Muscle of leg (tissue), 16 donors: ENCODE measurements at places on chromosomes 3 and 15. TPM values are rescaled to one million over a fixed set of nuclear protein-coding genes. Genes with fewer than 3 reads are reported as not detected.

The ETFA gene
- total RNA-seq = 125 TPM

The ALG1L2 gene
- 0.40 TPM for total RNA-seq

The ZNF502 gene
- total RNA-seq = 8.4 TPM

The SMCO1 gene
- total RNA-seq = 1.6 TPM

The CCDC33 gene
- total RNA-seq = 0.04 TPM

The EEF1AKMT4 gene
- total RNA-seq = 1.6 TPM

The STIMATE gene
- total RNA-seq = 6.0 TPM

The CILP gene
- 32.5 TPM for total RNA-seq

The PPP1R14D gene
- total RNA-seq = not detected

The ASB14 gene
- total RNA-seq = 0.18 TPM

The ADIPOQ gene
- total RNA-seq = not detected

The ITIH1 gene
- total RNA-seq = 0.22 TPM

The LIPH gene
- 0.18 TPM for total RNA-seq

The HESX1 gene
- total RNA-seq = 1.4 TPM

The ZKSCAN7 gene
- 10.9 TPM for total RNA-seq

The CIDEC gene
- 0.13 TPM for total RNA-seq

The ZDHHC23 gene
- total RNA-seq = 0.93 TPM

The RARRES1 gene
- 4.1 TPM for total RNA-seq

The ITGB5 gene
- 14.3 TPM for total RNA-seq

The NECTIN3 gene
- total RNA-seq = 35.1 TPM

The NPAP1 gene
- not detected for total RNA-seq

The SLC27A2 gene
- 0.18 TPM for total RNA-seq

The SCN5A gene
- total RNA-seq = 1.9 TPM

The ANKUB1 gene
- not detected for total RNA-seq

The DISP2 gene
- 0.75 TPM for total RNA-seq

The GOLGA8Q gene
- total RNA-seq = 0.75 TPM

The MBD4 gene
- total RNA-seq = 23.2 TPM

The GHRL gene
- total RNA-seq = 0.40 TPM

The OXTR gene
- total RNA-seq = 0.53 TPM

The C2CD4B gene
- total RNA-seq = 4.8 TPM

The CHL1 gene
- 4.2 TPM for total RNA-seq

The RLBP1 gene
- total RNA-seq = not detected

The SH2D7 gene
- not detected for total RNA-seq

The GPR62 gene
- 0.13 TPM for total RNA-seq

The ANKDD1A gene
- total RNA-seq = 3.5 TPM

The CPLX3 gene
- not detected for total RNA-seq

The ADGRG7 gene
- total RNA-seq = not detected

The AGBL1 gene
- 18.1 TPM for total RNA-seq

The RUBCN gene
- total RNA-seq = 6.8 TPM

The GRK7 gene
- total RNA-seq = 0.04 TPM

The RBPMS2 gene
- 0.44 TPM for total RNA-seq

The NGLY1 gene
- total RNA-seq = 32.5 TPM

The HIGD2B gene
- total RNA-seq = not detected

The MAGEF1 gene
- total RNA-seq = 52.5 TPM

The AQR gene
- total RNA-seq = 21.6 TPM

The GPR15 gene
- not detected for total RNA-seq

The GPR87 gene
- not detected for total RNA-seq

The TMEM202 gene
- not detected for total RNA-seq

The KLHL6 gene
- total RNA-seq = 1.5 TPM

The HCLS1 gene
- 4.1 TPM for total RNA-seq

The DUOX1 gene
- 0.04 TPM for total RNA-seq

The SCAANT1 gene
- not detected for total RNA-seq

The GPD1L gene
- total RNA-seq = 41.3 TPM

The ROBO1 gene
- total RNA-seq = 38.7 TPM

The PLA2G4D gene
- total RNA-seq = not detected

The ISLR gene
- total RNA-seq = 82.3 TPM
